ENCODE measurements at places on chromosomes 11 and 22.

- DNase-seq, result no peak
Measured at GRCh38 chr11:61022311-61023085, 51.0 kb downstream of the CD6 start.

GRCh38 chr11:27874998-27875830 is 175.0 kb upstream of the BDNF start:
- no peak for DNase-seq

DNA sequence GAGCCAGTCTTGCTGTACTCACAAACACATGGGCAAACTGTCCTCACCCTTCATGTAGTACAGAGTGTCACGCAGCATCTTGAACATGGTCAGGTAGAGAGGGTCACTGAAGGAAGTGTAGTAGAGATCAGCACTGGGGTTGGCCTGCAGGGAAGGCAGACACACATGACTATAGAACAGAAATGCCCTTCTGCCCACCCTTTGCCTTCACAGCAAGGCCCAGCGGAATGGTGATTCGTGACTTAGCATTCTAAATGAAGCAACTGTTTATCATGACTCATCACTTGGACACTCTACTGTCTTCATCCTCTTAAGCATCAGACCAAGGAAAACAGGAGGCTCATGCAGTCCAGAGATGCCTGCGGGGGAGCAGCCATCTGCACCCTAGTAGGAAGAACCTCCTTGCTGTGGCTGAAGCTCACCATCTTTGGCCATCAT is 33.4 kb downstream of the SERPIND1 start:
- no peak for DNase-seq

DNA sequence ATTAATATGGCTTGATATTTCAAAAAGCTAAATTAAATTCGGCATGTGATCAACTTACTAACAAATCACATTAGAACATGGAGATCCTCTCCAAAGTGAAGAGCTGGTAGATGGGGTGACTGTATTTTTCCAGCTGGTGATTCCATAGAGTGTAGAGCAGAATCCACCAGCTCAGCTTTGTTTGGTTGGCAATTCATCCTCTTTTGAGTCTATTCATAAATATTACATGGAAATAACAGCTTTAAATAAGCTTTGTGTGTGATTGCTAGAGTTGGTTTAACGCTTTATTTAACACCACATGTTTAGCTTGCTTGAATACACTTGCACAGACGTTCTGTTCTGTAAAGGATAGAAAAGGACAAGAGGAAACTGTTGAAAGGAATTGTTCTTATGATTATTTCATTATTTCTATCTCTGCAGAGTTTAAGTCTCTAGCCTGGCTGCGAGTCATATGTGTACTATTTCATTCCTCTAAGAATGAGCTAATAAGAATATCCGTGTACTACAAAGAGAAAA is 738.3 kb upstream of the KIRREL3 start:
- DNase-seq, result no peak

DNA sequence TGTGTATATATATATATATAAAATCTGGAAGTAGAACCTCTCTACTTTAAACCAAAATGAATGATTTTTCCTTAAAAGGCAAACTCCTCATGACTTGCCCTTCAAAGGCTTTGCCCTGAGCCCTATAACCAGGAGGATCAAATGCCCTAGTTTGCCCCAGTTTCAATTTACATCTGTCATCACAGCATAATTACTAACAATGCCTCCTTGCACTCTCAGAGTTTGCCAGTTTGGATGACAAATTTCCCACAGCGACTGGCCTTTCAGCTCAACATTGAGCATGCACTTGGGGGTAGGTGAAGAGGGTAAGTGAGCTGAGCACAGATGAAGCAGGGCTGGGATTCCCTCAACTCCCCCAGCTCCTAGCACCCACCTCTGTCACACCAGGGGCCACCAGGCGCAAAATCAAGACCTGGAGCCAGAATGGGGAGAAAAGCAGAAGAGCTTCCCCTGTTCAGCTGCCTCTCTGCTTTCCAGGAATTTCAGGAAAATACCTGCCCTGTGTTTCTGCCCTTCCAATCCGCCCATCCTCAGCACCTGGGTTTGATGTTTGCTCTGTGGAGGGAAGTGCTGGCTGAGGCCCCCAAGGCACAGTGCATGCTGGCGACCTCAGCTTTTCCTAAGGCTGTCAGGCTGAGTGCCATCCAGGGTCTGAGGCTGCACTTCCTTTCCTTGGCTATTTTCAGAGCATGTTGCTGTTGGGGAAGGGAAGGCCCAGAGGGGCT is 67.5 kb downstream of the ADAMTS15 start:
- no peak for DNase-seq

DNA sequence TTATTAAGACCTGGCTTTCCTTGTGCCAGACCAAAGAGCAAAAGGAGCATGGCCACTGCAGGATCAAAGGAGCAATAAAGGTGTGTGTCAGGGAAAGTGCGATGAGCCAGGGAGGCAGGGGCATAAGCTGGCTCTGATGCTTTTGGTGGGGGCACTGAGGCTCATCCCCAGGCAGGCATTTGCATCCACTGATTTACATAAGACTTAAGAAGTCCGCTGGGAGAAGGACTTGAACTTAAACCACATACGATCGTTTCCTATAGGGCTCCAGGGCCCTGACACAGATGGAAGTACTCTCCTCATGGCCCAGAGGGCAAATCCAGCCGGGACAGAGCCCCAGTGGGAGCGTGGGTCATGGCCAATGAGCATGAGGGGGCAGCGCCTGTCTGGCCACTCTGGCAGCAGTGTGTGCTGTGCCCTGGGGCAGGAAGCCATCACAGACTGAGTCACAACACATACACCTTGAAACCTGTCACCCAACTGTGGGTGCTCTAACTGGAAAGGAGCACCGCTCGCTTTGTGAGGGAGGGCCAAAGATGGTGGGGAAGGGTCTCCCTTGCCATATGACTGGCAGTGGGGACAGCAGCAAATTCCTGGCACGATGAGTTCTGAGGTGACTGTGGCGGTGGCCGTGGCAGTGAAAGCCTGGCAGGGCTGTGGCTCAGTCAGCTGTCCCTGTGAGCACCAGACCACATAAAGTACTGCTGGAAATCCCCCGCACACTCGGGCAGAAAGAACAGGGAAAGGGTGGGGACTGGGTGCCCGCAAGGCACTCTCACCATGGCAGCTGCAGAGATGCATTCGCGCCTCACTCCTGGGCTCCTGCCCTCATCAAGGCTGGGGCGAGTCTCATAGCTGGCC is 79.4 kb upstream of the LMO1 start:
- DNase-seq, result no peak

DNA sequence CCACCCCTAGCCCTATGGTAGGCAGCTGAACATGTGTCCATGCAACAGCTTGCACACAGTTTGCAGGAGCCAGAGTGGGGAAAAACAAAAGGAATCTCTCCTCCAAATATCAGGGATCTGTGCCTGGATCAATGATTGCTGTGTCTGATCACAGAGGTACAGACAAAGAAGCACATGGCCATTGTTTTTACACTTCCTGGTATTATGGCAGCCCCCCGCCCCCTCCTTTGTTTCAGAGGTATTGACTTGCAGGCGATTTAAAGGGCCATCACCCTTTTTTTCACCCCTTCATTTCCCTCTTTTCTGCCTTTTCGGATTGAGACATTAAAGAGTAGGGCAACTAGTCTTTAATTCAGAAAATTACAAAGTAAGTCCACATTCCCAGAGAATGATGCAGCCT is 453.0 kb upstream of the LUZP2 start:
- no peak for DNase-seq

DNA sequence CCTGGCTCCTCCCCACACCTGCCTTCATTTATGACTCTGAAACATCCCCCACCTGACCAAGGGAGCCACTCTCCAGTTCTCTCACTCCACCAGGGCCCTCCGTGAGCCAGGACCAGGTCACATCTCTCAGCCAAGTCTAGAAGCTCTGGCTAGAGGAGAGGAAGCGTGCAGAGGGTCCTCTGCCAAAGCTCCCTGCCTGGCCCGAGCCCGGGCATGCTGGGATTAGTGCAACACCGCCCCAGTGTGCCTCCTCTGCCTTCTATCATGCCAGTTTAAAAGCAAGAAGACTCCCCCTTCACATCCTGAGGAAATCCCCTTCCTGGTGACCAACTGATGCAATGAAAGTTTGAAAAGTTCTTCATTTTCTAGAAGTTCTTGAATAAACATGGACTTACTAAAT is 23.5 kb downstream of the TP53AIP1 start:
- no peak for DNase-seq

DNA sequence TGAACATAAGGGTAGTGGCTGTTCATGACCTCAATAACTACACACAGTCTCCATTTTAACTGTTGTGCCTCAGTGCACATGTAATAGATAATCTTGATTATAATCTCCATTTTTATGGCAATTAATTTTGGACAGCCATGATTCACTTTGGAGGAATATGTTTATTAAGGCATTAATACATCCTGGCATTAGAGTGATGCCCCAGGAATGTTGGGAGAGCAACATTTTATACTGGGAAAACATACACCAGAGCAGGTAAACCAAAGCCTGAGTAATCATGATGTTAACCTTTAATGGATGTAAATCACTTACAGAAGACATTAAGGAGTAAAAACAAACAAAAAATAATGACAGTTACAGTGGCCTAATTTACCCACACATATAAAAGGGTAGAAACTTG is 886.3 kb upstream of the RAG2 start:
- DNase-seq, result no peak

GRCh38 chr11:131681920-131682319 is 311.5 kb downstream of the NTM start:
- DNase-seq, result no peak

GRCh38 chr22:48258811-48259210 is 1496.4 kb downstream of the TBC1D22A start:
- DNase-seq, result no peak

GRCh38 chr11:14672635-14673034 is 29.0 kb downstream of the PDE3B start:
- no peak for DNase-seq

- DNase-seq, result no peak
Measured at GRCh38 chr11:80034801-80035200, 594.0 kb upstream of the TENM4 start.

DNA sequence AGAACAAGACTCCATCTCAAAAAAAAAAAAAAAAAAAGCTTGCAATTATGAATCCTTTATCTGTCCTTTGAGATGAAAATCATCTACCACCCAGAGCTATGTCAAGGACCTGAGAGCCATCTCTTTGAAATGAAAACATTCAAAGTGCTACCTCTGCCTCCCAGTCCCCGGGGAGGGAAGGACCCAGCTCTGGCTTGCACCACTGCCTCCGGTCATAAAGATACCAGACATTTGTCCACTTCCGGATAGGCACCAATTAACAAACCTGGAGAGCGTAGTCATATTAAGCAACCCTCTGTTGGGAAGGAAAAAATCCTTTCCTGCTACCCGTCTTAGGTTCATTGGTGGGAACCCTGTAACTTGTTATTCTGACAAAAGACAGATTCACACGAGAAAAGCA is 98.6 kb downstream of the ARHGAP8 start:
- no peak for DNase-seq

GRCh38 chr11:65500387-65501185 is 1.7 kb downstream of the MALAT1 start:
- peak; percentile 54 for DNase-seq

DNA sequence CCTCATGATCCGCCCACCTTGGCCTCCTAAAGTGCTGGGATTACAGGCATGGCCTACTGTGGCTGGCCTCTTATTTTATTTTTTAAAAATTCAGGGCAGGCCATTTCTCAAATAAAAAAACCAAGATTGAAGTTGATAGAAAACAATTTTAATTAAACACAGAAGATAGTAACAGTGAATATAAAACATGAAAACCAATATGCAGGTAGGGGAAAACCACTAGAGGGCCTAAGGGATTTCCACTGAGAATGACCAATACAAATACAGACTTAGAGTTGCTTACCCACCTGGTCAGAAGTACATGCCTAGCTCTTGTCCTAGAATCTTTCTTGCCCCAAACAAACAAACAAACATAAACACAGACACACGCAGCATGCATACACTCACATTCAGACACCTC is 1.7 kb upstream of the RTCB start:
- DNase-seq, result no peak

GRCh38 chr22:37514526-37515051 is 4.6 kb downstream of the CARD10 start:
- DNase-seq, result no peak
